ENCODE measurements at places on chromosomes 16 and 17. TPM values are rescaled to one million over a fixed set of nuclear protein-coding genes. Genes with fewer than 3 reads are reported as not detected.
A peak's percentile ranks its signal among the peaks of the same experiment; 100 is the strongest.

GRCh38 chr16:89040391-89040790 is 53.3 kb upstream of the ACSF3 start:
- H3K36me3 ChIP-seq, result no peaks in the 10 kb centered on the region
- no peak for DNase-seq
- H3K27ac ChIP-seq, result no peak overlapping the region
- no peak overlapping the region for H3K4me3 ChIP-seq

- no peak for DNase-seq
- no peak overlapping the region for H3K4me3 ChIP-seq
- H3K36me3 ChIP-seq, result no peaks in the 10 kb centered on the region
Measured at GRCh38 chr17:49465331-49465903, 29.7 kb upstream of the NGFR start.

- H3K27me3 ChIP-seq, result no peaks in the 10 kb centered on the region
- DNase-seq, result no peak
- no peak overlapping the region for H3K4me3 ChIP-seq
- H3K27ac ChIP-seq, result no peak overlapping the region
- no peaks in the 10 kb centered on the region for H3K4me1 ChIP-seq
- no peaks in the 10 kb centered on the region for H3K36me3 ChIP-seq
Measured at GRCh38 chr17:67452681-67453554, 75.8 kb downstream of the PITPNC1 start.

DNA sequence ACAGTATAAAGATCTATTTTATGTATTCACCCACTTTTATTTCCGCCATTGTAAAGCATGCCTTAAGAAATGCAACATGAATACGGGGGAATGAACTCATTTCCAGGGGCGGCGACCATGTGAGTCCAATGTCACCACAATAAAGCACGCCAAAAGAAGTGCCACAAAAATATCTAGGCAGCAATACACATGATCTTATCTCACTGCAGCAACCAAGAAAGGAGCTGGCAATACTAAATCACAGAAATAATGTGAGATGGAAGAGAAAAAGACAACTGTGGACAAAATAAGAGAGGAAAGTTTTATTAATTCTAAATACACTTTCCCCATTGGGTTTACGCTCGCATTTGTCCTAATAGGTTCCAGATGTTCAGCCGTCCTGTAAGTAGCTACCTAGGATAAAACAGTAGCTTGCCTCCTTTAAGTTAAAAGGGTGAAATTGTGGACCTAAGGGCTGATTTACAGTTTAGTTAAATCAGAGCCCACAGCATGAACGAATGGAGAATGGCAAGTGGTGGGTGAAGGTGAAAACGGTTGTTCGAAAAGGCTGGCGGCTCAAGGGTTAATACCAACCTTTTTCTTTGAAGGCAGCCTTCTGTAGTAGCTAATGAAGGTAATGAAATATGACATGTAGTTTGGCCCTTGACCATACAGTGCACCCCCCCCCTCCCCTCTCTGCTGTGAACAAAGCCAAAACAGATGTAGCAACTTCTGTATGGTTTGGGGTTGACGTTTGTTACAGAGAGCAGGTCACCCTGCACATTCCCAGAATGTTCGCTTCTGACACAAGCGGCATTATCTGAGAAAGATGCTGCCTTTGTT is 504.2 kb upstream of the PSMD7 start:
- no peak for DNase-seq
- no peaks in the 10 kb centered on the region for H3K4me1 ChIP-seq
- no peak overlapping the region for H3K27ac ChIP-seq

GRCh38 chr16:87854053-87854906 is 15.0 kb downstream of the SLC7A5 start:
- H3K27ac ChIP-seq, result peak overlapping the region; percentile 89
- peak overlapping the region; percentile 54 for H3K4me3 ChIP-seq
- H3K36me3 ChIP-seq, result peaks cover 100% of the 10 kb centered on the region
- H3K4me1 ChIP-seq, result peaks cover 80% of the 10 kb centered on the region

DNA sequence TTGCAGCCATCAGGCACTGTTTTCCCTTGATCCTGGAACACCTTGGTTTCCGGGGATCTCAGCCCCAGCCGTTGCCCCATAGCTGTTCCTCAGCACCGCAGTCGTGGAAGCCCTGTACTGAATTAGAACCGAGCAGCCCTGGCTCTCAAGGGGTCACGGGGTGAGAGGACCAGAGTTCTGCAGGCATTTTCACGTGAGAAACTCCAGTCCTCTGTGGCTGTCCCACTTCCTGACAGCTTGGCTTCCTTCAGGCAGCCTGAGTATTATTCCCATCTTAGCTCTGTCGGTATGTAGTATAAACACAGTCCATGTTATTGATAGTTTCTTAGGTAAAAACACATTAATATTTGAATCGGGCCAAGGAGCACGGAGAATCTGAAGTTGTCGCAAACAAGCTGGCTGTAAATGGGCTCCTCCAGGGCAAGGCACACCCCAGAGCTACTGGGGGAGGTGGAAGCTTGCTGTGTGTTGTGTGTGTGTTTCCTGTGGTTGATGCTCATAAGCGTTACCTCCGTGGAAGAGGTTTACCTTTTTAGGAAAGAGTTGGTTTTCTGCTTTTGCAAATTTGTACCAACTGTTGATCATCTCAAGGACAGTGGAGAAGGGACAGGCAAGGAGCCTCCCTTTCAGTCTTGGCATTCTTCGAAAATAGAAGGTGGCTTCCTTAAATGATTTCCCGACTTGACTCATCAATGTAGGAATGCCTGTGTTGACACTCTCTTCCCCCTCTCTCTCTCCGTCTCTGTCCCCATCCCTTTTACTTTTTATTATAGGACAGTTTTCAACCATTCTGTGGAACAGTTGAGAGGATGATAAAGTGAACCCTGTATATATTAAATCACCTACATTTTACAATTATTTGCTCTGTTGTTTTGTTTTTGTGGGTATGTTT is 208.9 kb upstream of the CHMP6 start:
- DNase-seq, result no peak
- no peak overlapping the region for H3K4me3 ChIP-seq
- H3K4me1 ChIP-seq, result no peaks in the 10 kb centered on the region
- H3K27ac ChIP-seq, result no peak overlapping the region
- peaks cover 11% of the 10 kb centered on the region for H3K36me3 ChIP-seq
- no peaks in the 10 kb centered on the region for H3K27me3 ChIP-seq

DNA sequence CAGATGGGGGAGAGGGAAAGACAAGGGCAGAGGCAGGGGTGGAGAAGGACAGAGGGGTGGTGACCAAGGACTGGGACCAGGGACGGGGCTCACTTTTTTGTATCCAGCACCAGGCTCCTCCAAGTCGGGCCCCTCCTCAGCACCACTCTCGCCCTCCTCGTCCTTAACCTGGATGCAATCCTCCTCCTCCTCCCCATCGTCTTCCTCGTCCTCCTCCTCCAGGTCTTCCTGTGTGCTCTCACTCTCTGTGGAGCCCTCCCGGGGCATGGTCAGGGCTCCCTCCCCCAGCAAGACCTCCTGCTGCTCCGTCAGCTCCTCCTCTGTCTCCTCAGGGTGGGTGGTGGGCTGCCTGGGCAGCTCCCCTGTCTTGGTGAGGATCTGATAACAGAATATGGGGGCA is 16.8 kb downstream of the G6PC3 start:
- H3K4me1 ChIP-seq, result peaks cover 13% of the 10 kb centered on the region
- no peak for DNase-seq
- H3K4me3 ChIP-seq, result peak overlapping the region; percentile 31
- peaks cover 29% of the 10 kb centered on the region for H3K36me3 ChIP-seq
- H3K27me3 ChIP-seq, result no peaks in the 10 kb centered on the region
- no peak overlapping the region for H3K27ac ChIP-seq

DNA sequence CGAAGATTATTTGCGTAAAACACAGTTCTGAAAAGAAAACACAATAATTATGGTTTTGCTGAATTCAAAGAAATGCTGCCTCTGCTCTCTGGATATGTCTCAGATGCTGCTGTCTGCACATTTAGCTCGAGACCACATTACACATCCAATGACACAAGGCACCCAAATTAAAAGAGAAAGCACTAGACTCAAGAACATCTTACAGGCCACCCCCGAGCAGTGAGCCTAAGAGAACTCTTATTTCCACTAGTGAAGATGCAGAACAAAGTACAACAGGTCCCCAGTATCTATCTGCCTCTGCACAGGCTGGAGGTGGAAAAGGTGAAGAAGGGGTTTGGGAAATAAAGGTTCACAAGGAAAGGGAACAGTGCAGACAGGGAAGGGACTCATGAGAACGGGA is 33.5 kb downstream of the GRB2 start:
- H3K27ac ChIP-seq, result no peak overlapping the region
- H3K36me3 ChIP-seq, result peaks cover 5% of the 10 kb centered on the region
- H3K27me3 ChIP-seq, result no peaks in the 10 kb centered on the region
- no peak overlapping the region for H3K4me3 ChIP-seq
- H3K4me1 ChIP-seq, result no peaks in the 10 kb centered on the region
- no peak for DNase-seq

- peak overlapping the region; percentile 66 for H3K4me3 ChIP-seq
- peak; percentile 96 for DNase-seq
- H3K27me3 ChIP-seq, result no peaks in the 10 kb centered on the region
- peaks cover 89% of the 10 kb centered on the region for H3K36me3 ChIP-seq
- H3K4me1 ChIP-seq, result peaks cover 77% of the 10 kb centered on the region
Measured at GRCh38 chr16:31130899-31131298, 4.6 kb downstream of the PRSS8 start.

- no peak overlapping the region for H3K27ac ChIP-seq
- H3K36me3 ChIP-seq, result no peaks in the 10 kb centered on the region
- DNase-seq, result no peak
Measured at GRCh38 chr17:68871447-68871846, 83.7 kb downstream of the ABCA8 start.

DNA sequence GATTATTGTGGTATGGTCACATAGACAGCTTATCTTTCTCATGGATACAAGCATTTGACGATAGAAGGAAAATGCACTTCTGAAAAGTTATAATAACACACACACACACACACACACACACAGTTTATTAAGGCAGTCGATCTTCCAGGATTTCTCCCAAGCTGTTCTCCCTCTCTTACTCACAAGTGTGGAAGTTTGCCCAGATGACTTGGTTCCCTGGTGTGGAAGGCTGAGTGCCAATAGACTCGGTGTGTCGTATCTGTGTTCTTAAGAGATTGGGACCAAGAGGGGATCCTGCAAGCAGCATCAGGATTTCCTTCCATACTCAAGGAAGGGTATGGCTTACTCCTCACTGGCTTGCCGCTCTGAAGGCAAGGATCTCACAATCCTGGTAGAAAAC is 279.6 kb downstream of the HS3ST3B1 start:
- H3K27me3 ChIP-seq, result no peaks in the 10 kb centered on the region
- no peaks in the 10 kb centered on the region for H3K36me3 ChIP-seq
- no peaks in the 10 kb centered on the region for H3K4me1 ChIP-seq
- H3K27ac ChIP-seq, result no peak overlapping the region
- no peak for DNase-seq

- no peaks in the 10 kb centered on the region for H3K36me3 ChIP-seq
- no peak overlapping the region for H3K4me3 ChIP-seq
- DNase-seq, result no peak
- no peak overlapping the region for H3K27ac ChIP-seq
- H3K4me1 ChIP-seq, result no peaks in the 10 kb centered on the region
Measured at GRCh38 chr17:29022074-29022473, 16.2 kb upstream of the SEZ6 start.

DNA sequence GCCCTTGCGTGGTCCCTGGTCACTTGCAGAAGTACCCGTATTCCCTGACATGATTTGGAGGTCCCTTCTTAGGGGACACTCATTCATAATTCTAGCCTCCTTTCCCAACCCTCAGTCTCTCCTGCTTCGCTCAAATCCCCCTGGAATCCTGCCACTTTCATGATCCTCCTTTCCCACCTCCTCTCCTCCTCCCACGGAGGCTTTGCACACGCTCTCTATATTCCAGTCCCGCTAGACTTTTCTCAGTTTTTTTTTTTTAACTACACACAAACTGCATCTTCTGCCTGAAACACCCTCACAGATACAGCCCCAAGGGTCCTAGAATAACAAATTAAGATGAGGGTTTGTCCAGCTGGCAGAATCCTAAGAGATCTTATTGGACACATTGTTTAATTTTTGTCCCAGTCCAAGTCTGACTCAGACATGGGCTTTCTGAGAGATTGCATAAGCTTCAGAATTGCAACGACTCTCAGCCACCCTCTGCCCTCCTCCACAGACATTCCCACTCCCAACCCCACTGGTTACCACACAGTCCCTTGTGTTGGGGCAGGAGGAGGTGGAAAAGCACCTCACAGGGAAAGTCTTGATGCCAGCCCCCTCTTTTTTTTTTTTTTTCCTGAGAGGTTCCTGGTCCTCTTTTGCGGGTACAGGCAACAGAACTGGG is 739.5 kb upstream of the EEF2KMT start:
- no peaks in the 10 kb centered on the region for H3K4me1 ChIP-seq
- no peaks in the 10 kb centered on the region for H3K36me3 ChIP-seq
- DNase-seq, result no peak
- H3K27ac ChIP-seq, result no peak overlapping the region
- H3K27me3 ChIP-seq, result peaks cover 16% of the 10 kb centered on the region
- no peak overlapping the region for H3K4me3 ChIP-seq

DNA sequence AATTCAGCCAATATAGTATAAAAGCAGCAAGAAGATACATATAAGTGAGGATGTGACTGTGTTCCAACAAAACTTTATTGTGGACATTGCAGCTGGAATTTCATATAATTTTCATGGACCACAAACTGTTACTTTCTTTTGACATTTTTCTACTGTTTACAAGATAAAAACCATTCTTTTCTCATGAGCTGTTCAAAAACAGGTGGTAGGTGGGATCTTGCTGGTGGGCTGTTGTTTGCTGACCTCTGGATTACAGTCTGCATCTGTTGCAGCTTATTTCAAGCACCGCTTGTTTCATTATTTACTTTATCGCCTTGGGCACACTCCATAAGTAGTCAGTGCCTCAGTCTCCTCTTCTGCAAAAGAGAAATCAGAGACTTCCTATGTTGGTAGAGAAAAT is 99.5 kb downstream of the CDH13 start:
- DNase-seq, result no peak
- no peak overlapping the region for H3K4me3 ChIP-seq
- H3K36me3 ChIP-seq, result no peaks in the 10 kb centered on the region
- H3K4me1 ChIP-seq, result no peaks in the 10 kb centered on the region
- H3K27me3 ChIP-seq, result no peaks in the 10 kb centered on the region

Gene GRIN2A
- total RNA-seq, result 34.6 TPM

Gene DPEP2
- not detected for total RNA-seq

Gene RAB37
- total RNA-seq, result not detected

Gene NFATC2IP
- total RNA-seq, result 92.3 TPM

Gene ARHGDIA
- total RNA-seq, result 288 TPM

Gene MMP28
- total RNA-seq, result not detected

Gene RBBP6
- 56.8 TPM for total RNA-seq

Gene ZG16
- not detected for total RNA-seq

Gene SCN4A
- not detected for total RNA-seq
